ENCODE measurements at places on chromosomes 7 and 10.

DNA sequence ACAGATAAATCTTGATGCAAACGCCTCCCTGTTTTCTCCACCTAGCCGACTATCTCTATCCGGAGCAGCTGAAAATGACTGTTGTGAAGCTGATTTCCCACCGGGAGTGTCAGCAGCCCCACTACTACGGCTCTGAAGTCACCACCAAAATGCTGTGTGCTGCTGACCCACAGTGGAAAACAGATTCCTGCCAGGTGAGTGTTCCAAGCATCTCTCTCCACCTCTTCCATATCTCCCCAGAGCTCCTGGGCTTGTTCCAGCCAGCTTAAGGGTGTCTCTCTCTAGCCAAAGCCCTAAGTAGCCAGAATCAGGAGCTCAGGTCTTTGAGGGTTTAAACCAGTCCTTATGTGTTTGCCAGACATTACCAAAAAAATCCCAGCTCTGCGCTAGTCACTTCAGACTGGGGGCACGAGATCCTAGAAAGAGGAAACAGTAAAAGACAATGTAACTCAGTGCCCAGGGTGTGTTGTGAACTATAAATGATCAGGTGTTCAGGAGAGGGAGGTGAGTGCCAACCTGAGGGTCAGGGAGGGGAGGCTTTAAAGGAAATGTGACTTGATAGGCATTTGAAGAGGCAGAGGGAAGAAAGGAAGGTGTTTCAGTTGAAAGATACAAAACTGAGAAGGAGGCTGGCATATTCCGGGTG lies 4.4 kb downstream of the PLAU start:
- DNase-seq = no peak

DNA sequence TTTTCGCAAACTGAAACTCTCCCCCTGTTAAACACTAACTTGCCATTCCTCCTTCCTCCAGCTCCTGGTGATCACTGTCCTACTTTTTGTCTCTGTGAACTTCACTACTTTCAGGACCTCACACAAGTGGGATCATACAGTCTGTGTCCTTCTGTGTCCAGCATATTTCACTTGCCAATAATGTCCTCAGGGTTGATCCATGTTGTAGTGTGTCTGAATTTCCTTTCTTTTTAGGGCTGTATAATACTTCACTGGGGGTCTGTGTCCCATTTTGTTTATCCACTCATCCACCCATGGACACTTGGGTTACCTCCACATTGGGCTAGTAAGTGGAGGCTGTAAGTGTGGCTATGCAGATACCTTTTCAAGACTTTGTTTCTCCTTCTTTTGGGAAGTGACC lies 42.7 kb upstream of the GJD4 start:
- no peak for DNase-seq

- no peak for DNase-seq
Observed at GRCh38 chr10:95289921-95290421, 832 bp downstream of the PDLIM1 start.

- no peak for DNase-seq
Observed at GRCh38 chr7:156865493-156865892, 27.5 kb downstream of the LMBR1 start.

- no peak for DNase-seq
Observed at GRCh38 chr10:98267894-98268693, at the start of gene LOXL4. Gene LOXL4 (minus strand): TSS chr10:98268194. CDS start chr10:98263019, 5,175 bp downstream.

- DNase-seq = no peak
Observed at GRCh38 chr10:114708717-114709335, 50.8 kb upstream of the ABLIM1 start.

DNA sequence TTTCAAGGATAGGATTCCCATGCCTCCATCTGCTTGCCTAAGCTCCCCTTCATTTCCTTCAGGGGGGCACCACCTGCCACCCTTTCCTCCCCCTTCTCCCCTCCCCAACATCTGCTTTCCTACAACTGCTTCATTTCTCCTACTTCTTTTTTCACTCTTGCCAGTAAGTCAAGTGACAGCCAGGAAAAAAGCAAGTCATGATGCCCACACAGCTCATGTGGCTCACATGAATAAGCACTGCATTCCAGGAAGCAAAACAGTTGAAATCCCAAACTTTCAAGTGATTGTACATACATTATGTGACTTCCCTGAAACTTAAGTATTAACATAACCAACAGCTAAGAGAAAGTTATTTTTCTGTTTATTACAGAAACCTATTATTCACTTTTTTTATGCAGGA lies 78.6 kb downstream of the TNS3 start:
- DNase-seq = no peak

DNA sequence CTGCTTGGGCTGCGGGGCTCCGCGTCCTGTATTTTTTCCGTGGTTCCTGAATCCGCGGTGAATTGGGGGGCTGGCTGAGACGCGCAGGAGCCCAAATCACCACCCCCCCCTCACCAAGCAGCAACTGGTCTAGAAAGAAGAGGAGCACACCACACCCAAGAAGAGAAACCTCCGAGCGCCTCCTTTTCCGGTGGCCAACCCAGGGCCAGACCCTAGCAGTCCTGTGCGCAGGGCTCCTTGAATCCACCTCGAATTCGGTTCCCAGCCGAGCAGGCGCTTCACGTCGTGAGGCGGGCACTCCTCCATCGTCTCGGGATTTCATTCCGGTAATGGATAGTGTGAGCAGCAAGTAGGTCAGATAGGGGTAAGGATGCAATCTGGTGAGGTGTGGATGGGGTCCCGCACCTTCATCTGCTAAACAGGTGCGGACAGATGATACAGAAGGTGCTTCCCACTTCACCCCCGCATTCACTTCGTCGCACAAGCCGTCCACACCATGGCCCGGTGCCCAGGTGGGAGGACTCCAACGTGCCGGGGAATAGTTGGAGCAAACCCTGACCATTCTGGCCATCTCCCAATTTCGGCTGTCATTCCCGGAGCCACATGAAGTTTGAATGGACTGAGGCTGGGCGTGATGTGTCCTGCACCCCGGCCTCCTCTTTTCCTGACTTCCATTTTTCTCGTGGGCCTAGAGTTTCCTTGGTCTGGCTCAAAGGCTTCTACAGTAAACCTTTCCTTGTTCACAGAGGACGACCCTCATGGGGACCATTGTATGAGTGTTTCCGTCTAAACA lies 19.8 kb upstream of the ZNF273 start:
- no peak for DNase-seq

GRCh38 chr7:71775648-71776047 lies 636.5 kb downstream of the CALN1 start:
- DNase-seq = no peak

DNA sequence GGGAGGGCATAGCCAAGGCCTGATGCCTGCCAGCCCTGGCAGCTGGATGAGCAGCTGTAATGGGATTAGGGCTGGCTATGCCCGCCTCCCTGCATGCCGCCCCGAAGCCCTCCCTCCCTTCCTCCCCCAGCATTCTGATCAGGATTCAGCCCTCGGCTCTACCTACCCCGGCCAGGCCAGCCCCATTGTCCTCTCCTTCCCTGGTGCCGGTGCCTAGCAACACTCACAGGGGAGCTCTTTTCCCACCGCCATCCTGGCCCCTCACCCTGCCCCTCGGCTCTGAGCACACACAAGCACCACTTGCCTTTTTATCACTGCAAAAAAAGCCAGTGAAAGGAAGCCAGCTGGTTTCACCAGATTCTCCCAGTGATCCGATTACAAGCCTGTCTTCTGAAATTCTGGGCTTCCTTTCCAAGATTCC lies 9.0 kb upstream of the ADCYAP1R1 start:
- DNase-seq = no peak

- peak; percentile 88 for DNase-seq
Observed at GRCh38 chr7:601595-602340, 82.1 kb upstream of the PDGFA start.

DNA sequence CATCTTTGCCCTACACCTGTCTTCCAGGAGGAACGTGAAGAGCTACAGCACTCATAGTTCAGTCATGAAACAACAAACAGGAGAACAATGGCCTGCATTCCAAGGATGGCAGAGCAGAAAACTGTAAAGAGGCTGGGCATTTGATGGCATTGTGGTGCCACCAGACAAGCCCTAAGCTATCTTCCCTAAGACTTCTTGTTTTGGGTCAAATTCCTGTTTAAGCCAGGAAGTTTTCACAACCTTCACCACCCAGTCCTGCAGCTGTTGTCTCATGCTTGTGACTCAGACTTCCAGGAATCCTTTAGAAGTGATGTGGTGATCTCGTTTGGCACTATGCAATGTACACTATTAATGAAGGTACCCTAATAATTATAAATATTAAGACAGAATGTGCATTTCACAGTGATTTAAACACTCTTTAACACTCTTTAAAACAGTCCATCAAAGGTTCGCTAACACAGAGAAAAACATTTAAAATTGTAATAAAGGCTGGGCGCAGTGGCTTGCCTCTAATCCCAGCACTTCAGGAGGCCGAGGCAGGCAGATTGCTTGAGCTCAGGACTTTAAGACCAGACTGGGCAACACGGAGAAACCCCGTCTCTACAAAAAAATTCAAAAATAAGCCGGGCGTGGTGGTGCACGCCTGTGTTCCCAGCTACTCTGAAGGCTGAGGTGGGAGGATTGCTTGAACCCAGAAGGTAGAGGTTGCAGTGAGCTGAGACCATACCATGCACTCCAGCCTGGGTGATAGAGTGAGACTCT lies 2.7 kb upstream of the HERPUD2 start:
- DNase-seq = no peak

GRCh38 chr7:125149151-125149550 lies 219.5 kb upstream of the POT1 start:
- DNase-seq = no peak

DNA sequence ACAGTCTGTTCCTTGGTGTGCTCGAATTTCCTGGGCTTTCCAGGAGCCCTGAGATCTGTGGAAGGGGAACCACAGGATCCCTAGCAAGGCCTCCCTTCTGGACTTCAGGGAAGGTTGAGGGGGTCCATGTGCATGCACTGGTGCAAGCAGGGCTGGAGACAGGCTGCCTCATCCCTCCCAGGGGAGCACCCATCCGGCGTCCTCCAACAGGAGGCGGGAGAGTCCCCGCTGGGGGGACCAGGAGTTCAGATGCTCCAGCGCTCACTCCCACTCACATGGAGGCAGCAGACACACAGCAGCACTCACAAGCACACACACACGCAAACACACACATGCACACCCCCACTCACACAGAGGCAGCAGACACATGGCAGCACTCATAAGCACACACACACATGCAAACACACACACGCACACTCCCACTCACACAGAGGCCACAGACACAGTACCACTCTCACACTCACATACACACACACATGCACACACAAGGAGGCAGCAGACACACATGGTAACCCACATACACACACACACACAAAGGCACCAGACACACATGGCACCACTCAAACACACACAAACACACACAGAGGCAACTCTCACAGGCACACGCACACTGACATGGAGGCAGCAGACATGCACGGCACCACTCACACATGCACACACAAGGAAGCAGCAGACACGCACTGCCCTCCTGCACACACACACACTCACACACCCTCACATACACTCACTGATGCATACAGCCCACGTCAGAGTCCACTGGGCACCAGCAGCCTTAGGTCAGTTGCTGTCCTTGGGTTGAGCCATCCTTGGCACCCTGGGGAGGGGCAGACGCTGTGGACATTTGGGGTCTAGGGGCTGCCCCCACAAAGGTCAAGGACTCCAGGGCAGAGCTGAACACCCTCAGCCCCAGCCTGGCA lies 247.0 kb upstream of the PPP2R2D start:
- DNase-seq = no peak

- DNase-seq = no peak
Observed at GRCh38 chr10:111686796-111687195, 496.8 kb downstream of the GPAM start.

DNA sequence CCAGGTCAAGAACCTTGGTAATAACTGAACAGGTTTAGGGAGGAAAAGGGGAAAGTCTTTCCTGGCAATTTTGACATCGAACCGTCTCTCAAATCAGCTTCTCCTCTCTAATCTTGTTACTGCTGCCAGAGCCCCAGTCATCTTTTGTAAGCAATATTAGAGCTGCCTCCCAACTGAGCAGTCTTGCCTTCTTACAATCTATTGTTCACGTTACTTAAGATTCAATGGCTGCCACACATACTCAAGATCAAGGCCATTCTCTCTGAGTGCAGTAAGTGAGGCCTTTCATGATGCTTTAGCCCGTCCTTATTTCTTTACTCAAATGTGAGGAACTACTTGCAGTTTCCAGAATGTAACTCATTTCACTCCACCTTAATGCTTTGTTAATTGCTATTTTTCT lies 12.4 kb downstream of the NET1 start:
- no peak for DNase-seq

Data from stimulated activated CD4-positive, alpha-beta T cell treated with anti-CD3 and anti-CD28 coated beads, Interleukin-12 subunit alpha, Interleukin-12 subunit beta, amount 100 ng/mL, for 4 hours (primary cell).